ENCODE measurements at places on chromosomes 6 and 20.
A peak's percentile ranks its signal among the peaks of the same experiment; 100 is the strongest.

GRCh38 chr20:54195483-54196472 lies 12.1 kb upstream of the PFDN4 start:
- no peak overlapping the region for H3K27ac ChIP-seq
- no peak overlapping the region for H3K4me3 ChIP-seq
- no peaks in the 10 kb centered on the region for H3K27me3 ChIP-seq

DNA sequence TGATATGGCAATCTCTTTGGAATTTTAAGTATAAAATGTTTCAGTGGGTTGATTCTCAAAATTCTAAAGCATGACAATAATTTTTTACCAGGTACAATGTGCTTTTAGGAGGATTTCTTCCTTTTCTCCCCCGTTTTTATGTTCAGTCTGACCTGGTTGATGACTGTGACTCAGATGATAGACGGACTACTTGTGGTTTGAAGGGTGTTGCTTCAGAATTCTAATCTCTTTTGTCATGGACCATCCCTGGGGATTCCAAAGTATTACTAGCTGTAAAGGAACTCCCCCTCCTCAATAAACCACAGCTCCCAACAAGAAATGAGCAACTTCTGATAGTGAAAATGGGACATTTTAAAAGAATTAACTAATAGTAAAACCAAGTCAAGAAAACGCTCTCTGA lies 34.9 kb upstream of the TNFAIP3 start:
- H3K4me1 ChIP-seq = peaks cover 4% of the 10 kb centered on the region
- no peak overlapping the region for H3K4me3 ChIP-seq
- H3K27ac ChIP-seq = no peak overlapping the region

GRCh38 chr6:85077098-85077497 lies 312.7 kb upstream of the TBX18 start:
- DNase-seq = peak; percentile 2
- no peaks in the 10 kb centered on the region for H3K36me3 ChIP-seq
- H3K4me3 ChIP-seq = no peak overlapping the region
- no peaks in the 10 kb centered on the region for H3K27me3 ChIP-seq
- no peak overlapping the region for H3K27ac ChIP-seq

DNA sequence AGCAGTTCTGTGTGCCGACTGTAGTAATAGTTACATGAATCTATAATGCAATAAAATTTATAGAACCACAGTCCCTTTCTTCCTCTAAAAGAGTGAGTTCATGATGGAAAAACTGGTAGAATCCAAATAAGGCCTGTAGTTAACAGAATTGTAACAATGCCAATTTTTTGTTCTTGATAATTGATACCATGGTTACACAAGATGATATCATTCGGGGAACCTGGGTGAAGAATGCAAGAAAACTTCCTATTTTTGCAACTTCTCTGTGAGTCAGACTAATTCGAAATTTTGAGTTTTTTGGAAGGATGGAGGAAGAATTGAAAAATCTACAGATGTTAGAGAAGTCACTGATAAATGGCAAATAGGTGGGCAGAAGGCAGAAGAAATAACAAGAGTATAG lies 381.8 kb downstream of the CDKAL1 start:
- no peaks in the 10 kb centered on the region for H3K4me1 ChIP-seq
- no peak overlapping the region for H3K4me3 ChIP-seq
- H3K27me3 ChIP-seq = no peaks in the 10 kb centered on the region
- no peak overlapping the region for H3K27ac ChIP-seq

DNA sequence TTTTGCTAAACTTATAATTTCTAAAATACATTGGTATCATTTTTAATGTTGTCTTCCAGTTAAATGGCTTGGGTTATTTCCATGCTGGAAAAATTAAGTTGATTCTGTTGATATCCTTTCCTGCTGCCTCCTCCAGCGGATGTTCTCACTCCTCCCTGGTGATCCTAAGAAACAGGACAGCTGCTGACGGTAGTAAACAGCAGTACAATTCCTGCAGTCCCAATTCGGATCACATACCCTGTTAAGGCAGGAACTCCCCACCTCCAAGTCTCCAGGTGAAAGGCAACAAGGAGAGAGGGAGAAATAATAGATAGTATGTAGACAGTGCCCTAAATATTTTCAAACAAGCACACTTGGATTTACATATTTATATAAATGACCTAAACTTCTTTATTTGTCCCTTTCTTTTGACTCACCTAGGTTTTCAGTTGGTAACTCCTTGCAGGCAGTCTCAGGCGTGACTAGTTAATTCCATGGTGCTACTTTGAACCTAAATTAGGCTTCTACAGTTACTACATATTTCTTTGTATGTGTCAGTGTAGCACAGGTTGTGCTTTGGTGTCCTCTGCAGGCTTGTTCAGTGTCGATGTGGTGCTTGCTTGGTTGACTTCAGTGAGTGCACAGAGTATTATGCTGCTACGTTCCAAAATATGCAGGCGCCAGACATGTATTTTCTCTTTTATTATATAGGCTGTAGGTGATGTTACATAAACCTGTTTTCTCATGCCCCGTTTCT lies 126.0 kb downstream of the ADGRB3 start:
- DNase-seq = no peak
- H3K36me3 ChIP-seq = no peaks in the 10 kb centered on the region
- H3K27me3 ChIP-seq = no peaks in the 10 kb centered on the region
- no peak overlapping the region for H3K4me3 ChIP-seq
- H3K27ac ChIP-seq = no peak overlapping the region
- H3K4me1 ChIP-seq = no peaks in the 10 kb centered on the region

GRCh38 chr6:36701401-36701991 lies 3.9 kb downstream of the RAB44 start:
- H3K36me3 ChIP-seq = no peaks in the 10 kb centered on the region
- H3K27me3 ChIP-seq = peaks cover 7% of the 10 kb centered on the region

DNA sequence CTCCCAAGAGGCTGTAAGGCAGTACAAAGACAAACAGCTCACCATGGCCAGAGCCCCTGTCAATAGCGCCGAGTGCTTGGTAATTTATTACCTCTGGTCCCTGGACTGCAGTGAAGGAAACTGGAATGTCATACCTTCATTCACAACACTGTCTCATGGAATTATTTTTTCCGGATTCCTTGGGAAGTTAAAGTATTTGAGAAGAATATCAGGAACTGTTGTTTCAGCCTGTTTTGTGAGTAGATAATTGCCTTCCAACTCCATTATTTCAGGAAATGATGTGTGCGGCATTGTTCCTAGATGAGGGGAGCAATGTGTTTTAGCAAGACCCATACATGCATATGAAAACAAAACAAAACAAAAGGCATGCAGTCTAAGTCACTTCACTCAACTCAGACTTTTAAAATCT lies 64.0 kb downstream of the BLOC1S5 start:
- H3K4me3 ChIP-seq = no peak overlapping the region
- H3K27ac ChIP-seq = no peak overlapping the region
- H3K36me3 ChIP-seq = no peaks in the 10 kb centered on the region
- no peaks in the 10 kb centered on the region for H3K27me3 ChIP-seq

- H3K27ac ChIP-seq = no peak overlapping the region
- no peak overlapping the region for H3K4me3 ChIP-seq
- H3K27me3 ChIP-seq = no peaks in the 10 kb centered on the region
- no peaks in the 10 kb centered on the region for H3K36me3 ChIP-seq
Observed at GRCh38 chr6:147262946-147263345, 58.7 kb downstream of the STXBP5 start.

DNA sequence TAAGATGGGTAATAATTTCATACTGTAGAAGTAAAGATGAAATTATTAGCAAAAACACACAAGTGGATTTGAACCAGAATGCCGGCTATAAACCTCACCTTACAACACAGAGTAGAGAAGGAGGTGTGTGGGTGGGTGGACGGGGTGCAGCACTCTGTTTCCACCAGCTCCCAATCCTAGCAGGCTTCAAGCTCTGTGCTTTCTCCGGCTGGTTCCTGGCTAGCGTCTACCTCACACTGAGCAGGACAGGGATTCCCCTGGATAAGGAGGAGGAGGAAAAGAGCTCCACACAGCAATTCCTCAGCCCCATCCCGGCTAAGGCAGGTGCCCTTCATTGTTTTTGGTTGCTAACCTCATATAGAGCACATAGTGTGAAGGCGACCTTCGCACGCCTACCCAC lies 453.3 kb downstream of the C6orf118 start:
- no peak overlapping the region for H3K27ac ChIP-seq
- no peaks in the 10 kb centered on the region for H3K36me3 ChIP-seq
- DNase-seq = no peak

DNA sequence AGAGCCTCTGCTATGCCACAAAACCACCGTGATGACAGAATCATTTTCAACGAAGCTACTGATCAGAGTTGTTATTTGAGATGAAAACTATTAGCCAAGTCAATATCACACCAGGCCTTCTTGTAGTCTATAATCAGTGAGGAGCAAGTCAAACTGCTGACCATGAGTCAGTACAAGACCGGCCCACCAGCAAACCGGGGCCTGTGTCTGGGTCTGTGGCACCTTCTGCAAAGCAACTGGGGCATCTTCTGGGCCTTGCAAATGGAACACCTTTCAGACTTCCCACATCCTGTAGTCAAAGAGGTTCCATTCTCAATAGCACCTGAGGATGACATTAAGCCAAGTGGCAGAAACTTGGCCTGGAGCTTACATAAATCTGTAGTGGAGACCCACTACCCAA lies 38.5 kb downstream of the CPXM1 start:
- H3K27ac ChIP-seq = no peak overlapping the region
- no peak overlapping the region for H3K4me3 ChIP-seq

DNA sequence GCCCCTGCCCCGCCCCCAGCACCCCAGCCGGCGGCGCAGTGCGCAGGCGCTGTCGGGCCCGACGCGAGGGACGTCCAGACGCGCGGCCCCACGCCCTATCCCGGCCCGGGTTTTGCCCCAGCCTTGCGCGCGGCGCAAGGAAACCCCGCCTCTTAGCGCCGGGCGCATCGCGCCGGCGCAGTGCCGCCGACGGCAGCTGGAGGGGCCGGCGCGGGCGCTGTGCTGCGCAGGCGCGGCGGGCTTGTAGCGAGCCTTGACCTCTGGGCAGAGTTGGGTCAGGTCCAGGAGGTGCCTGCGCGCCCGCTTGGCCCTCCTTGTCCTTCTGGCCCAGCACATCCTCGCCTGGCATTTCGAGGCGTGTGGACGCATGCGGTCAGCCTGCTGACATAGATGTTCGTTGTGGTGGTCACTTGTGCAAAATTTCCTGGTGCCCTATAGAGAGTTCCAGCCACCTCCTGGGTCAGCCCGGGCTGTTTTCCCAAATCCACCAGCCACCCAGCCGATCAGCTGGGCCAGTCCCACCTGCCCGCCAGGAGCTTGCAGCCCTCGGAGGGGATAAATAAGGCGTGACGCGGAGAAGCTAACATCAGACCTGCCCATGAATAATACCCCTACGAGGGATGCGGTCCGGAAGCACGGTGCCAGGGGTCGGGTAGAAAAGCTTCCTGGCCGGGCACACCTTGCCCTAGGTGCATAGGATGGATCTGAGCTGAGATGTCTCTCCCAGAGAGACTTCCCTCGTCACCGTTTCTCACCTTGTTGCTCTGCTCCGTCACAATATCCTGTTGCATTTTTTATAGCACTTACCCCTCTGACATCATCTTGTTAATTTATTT lies 428 bp upstream of the PRELID3B start:
- no peaks in the 10 kb centered on the region for H3K27me3 ChIP-seq
- no peak overlapping the region for H3K27ac ChIP-seq
- H3K4me3 ChIP-seq = peak overlapping the region; percentile 93

DNA sequence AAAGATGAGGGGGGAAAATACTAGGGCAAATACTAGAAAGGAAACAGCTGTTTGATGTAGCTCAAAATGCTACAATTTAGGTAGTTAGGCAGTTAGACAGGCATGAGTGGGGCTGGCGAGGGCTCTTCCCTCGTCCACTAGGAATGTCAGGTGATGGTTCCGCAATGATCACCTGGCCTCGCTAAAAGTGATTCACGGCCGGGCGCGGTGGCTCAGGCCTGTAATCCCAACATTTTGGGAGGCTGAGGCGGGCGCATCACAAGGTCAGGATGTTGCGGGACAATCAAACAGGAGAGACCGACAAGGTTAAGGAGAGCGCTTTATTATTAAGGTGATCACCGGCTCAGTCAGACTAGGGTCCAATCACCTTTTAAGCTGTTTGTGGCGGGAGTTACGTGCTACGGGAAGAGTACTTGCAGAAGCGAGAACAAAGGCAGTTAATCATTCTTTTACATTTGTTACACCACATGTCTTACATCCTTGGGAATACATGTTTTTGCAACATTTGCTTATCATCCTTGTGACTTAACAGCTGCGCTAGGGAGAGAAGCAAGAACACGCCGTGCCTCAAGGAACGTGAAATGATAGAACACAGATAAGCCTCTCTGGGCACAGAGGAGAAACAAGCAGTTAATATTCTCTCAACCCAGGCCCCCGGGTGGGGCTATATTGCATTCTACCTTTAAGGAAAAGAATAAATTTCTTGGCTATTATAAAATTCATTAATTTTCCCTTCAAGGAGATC lies 1025.4 kb downstream of the EYS start:
- no peaks in the 10 kb centered on the region for H3K27me3 ChIP-seq
- no peaks in the 10 kb centered on the region for H3K4me1 ChIP-seq
- no peak for DNase-seq
- no peak overlapping the region for H3K27ac ChIP-seq
- H3K4me3 ChIP-seq = no peak overlapping the region

DNA sequence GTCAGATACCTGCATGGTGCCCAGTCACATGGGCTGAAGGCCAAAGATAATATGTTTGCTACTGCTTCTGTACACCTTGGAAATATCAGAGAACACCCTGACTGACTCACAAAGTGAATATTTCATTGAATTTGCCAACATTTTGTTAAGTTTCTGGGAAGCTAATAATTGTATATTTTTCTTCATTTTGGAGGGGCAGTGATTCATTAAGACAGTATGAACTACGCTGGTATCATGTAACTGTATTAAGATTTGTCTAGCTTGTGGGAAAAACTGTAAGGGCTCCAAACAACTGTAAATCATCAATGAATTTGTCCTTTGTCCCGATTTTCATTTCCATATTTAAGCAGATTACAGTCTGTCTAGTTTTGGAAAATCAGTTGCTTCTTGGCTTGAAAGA lies 102.3 kb upstream of the CCN2 start:
- peak; percentile 88 for DNase-seq
- H3K36me3 ChIP-seq = no peaks in the 10 kb centered on the region
- H3K27ac ChIP-seq = peak overlapping the region; percentile 46
- H3K4me1 ChIP-seq = peaks cover 14% of the 10 kb centered on the region

GRCh38 chr6:151008425-151008824 lies 142.9 kb downstream of the MTHFD1L start:
- H3K27ac ChIP-seq = no peak overlapping the region
- H3K4me1 ChIP-seq = peaks cover 6% of the 10 kb centered on the region
- no peaks in the 10 kb centered on the region for H3K27me3 ChIP-seq
- H3K4me3 ChIP-seq = no peak overlapping the region
- H3K36me3 ChIP-seq = no peaks in the 10 kb centered on the region

DNA sequence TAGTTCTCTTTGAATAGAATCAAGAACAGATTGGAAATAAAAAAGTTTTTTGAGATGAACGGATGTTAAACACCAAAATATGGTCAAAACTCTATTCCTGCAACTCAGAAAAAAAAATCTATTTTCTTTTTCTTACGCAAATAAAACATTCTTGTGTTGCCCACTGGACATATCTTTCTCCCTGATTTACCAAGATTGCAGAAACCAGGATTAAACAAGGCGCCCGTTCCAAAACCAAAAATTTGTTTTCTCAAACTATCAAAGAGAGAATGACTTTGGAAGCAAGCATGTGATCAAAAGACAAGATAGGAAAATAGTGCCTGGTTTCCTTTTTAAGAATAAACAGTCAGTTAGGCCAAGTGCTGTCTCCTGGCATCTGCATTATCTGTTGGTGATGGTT lies 273.1 kb downstream of the CLIC5 start:
- H3K4me3 ChIP-seq = no peak overlapping the region
- no peak overlapping the region for H3K27ac ChIP-seq
- H3K4me1 ChIP-seq = no peaks in the 10 kb centered on the region
- no peak for DNase-seq
- H3K36me3 ChIP-seq = no peaks in the 10 kb centered on the region
